ENCODE measurements at places on chromosomes 13 and 19.

DNA sequence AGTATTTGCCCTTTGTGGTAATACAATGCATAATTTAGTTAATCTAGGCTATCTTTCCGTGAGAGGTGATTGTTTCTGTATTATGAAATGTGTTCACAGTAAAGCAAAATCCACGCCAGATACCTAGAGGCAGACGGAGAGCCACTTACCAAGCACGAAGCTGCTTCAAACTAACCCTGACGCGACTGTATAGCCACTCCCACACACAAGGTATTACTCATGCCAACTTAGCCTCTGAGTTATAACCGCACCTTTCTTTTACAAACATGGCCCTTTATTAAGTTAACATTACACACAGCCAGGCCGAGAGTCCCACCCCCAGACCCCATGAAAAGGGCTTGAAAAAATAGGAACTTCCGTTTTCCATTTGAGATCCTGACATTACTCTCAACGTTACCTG is 185.7 kb downstream of the ABCC4 start:
- no peak for DNase-seq

GRCh38 chr19:16225279-16226183 is 27.8 kb downstream of the AP1M1 start:
- DNase-seq: no peak

DNA sequence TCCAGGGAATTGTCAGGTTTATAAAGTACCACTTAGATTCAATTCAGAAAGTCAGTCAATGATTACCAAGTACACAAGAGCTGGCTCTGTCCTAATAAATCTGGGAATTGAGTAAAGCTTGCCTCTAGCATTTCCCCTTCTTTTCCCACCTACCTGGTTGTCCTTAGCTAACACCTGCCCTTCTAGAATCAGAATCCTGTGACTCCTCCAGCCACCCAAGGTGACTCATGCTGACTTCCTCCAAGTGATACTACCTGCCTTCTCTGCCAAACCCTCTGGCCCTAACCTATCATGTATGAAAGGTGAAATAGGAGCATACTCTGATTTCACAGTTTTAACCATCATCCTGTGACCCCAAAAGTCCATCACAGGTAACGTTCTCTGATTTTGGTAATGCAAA is 151.2 kb downstream of the DIAPH3 start:
- no peak for DNase-seq

DNA sequence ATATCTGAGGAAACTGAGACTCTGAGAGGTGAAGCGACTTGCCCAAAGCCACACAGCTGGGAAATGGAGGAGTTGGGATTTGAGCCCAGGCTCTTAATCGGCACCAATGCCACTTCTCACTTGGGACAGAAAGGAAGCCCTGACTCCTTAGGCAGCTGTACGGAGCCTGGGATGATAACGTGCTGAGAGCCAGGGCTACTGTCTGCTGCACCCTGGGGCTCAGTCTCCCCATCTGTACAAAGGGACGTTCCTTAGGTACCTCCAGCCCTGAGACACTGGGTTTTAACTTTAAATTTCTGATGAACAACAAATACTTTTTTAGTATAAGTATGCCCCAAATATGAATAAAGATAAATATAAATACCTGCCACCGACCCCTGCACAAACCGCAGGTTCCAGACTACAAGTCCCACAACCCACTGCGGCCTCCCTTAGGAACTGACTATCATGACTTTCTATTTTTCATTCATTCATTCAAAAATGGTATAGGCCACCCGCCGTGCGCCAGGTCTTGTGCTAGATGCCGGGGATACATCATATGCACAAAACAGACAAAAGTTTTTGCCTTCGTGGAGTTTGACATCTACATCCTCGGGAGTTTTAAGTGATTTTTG is 776 bp upstream of the NCLN start:
- DNase-seq: peak; percentile 77

- no peak for DNase-seq
These were observed 46.5 kb downstream of the RCBTB2 start for GRCh38 chr13:48486362-48486761.

DNA sequence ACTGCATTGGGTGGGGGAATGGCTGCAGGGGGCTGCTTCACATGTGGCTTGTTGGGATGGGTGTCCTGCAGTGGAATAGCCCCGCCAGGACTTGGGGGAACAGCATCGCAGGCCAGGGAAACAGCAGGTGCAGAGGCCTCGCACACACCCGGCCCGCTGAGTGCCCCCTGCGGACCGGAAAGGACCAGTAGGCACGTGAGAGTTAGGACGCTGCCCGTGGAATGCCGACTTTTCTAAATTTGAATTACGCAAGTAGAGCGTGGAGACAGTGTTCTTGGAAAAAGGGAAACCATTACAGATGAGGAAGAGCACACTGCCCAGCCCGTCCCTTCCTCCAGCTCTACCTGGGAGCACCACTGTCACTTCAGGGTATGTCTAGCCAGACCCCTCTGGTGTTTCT is 11.5 kb downstream of the DNM2 start:
- no peak for DNase-seq

- DNase-seq: no peak
These were observed at the start of gene SYCN for GRCh38 chr19:39203372-39204341. SYCN (minus strand) TSS chr19:39204263; CDS start chr19:39204254, 9 bp downstream.

Measured in activated CD4-positive, alpha-beta T cell treated with anti-CD3 and anti-CD28 coated beads for 48 hours (primary cell).